ACHN (cell line): ENCODE measurements at places on chromosomes 1 and 21.

GRCh38 chr1:103218369-103218768 lies 110.0 kb upstream of the COL11A1 start:
- no peak for DNase-seq

- no peak for DNase-seq
These were observed 150.0 kb downstream of the RASAL2 start for GRCh38 chr1:178243890-178244289.

DNA sequence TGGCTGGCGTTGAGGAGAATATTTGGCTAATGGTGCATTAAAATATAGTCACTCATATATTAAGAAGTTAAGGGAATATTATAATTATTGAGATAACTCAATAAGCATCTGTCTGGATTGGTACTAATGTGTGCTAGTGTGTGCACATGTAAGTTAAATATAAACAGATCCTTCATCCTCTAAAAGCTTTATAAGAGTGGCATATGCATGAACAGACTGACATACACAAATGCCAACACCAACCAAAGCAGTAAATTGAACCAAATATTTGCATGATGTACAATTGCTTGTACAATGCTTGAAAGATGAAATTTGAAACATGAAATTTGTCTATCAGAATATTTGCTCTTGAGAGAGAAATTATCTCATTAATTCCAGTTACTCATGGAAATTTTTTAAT lies 344.9 kb downstream of the ADGRL2 start:
- no peak for DNase-seq

- no peak for DNase-seq
These were observed 370.5 kb upstream of the PBX1 start for GRCh38 chr1:164188497-164188896.

DNA sequence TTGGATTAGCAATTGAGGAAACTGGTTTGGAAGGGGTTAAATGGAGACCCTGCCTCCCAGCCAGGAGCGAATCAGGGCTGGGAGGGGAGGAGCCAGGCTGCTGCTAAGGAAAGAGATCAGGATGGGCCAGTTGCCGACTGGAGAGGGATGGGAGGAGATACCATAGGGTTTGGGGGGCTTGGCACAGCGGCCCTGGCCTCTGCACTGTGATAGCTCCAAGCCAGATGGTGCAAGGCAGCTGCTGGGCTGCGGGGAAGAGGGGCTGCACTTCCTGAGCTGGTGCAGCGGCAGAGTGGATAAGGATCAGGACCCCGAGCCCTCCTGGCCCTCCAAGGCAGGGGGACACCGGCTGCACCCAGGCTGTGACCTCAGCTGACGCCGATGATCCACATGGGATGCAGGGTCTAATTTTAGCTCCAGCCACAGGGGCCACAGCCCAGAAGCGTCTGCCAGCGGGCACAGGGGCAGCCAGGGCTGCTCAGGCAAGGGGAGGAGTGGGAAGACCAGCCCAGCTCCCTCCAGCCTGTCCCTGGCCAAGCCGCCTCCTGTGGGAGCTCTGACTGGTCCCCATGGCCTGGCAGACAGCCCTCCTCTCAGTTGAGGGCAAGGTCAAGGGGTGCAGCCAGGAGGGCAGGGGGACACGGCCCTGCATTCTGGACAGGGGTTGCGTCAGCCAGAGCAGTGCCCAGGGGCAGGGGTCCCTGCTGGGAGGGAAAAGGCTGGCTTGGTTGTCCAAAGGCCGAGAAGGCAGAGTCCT lies at the start of gene EXTL1:
EXTL1 (plus strand) TSS at position 129 of the 757 bp plus-strand sequence. CDS start 872 bp downstream, outside the sequence.
- peak; percentile 22 for DNase-seq

GRCh38 chr1:46717654-46718053 lies 1.3 kb downstream of the EFCAB14 start:
- no peak for DNase-seq

- no peak for DNase-seq
These were observed 480.2 kb downstream of the COL11A1 start for GRCh38 chr1:102628109-102628613.

DNA sequence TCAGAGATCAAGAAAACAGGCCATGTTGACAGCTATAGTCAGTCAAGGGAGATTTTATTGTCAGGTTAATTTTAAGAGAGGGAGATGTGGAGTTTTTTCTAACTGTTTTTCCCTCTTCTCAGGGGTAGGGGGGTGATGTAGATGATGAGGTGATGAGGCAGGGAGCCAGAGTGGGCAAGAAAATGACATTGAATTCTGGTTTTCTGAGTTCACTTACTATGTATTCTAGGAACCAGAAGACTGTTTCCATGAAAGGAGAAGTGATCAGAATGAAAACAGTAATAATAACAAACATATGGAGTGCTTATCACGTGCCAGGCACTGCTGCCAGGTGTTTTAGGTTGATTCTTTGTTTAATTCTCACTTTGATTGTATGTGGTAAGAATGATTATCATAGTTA lies 40.2 kb downstream of the CASQ2 start:
- no peak for DNase-seq

GRCh38 chr1:171127501-171127900 lies 36.8 kb downstream of the FMO3 start:
- DNase-seq: no peak

DNA sequence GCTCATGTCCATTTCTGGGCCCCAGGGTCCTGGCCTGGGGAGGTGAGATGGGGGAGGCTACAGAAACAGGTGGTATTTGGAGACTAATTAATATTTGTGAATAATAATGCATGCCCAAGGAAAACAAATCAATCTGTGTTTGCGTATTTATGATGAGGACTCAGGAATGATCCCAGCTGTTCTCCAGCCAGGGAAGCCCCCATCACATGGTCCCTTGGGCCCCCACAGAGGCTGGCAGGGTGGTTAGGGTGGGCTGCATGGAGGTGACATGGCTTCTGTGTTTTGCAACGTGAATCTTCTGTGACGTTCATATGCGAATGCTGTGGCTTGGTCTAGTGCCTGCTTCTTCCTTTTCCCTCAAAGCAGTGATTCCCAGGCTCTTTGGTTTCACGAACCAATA lies 10.5 kb downstream of the PTPRF start:
- DNase-seq: no peak

DNA sequence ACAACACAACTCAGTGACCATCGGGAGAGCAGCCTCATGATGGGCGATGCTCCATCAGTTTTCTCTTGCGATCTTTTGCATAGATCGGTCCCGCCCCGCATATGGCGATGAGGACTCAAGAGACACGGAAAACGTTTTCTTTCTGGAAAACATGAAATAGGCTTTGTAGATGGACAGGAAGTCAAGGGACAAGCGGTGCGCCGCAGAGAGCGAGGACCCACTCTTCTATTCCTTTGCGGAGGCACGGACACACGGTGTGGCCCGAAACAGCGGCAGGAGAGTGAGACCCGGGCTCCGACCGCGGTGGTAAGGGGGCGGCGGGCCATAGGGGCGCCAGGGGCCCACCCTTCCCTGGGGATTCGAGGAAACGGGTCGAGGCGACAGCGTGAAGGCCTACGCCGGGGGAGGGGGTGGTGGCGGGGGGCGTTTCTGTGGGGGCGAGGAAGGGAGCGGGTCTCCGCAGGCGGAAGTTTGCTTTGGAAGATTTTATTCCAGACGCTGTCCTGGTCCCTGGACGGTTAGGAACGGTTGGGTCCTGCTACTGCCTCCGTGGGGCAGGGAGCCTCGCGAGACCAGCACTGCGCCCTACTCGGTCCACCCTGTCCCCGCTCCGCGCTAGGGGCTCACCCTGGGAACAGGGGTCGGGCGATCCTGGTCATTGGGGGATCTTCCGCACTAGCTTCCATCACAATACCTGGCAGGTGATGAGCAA lies 796 bp upstream of the TDRKH start:
- peak; percentile 65 for DNase-seq

DNA sequence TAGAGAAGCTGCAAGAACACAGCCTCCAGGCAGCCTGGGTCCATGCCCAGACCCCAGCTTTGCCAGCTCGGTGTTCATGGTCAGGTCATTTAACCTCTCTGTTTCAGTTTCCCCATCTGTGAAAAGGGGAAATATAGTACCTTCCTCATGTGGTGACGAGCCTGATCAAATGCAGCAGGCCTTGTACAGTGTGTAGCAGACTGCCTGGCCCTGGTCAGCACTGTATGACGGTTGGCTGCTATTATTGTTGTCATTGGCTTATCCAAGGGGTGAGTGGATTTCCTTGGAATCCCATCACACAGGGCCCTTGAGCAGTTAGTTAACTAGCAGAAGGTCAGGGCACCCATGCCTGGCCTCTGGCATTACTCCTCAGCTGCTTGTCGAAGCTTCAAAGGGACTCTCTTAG lies 6.6 kb upstream of the TMEM51 start:
- no peak for DNase-seq

- DNase-seq: no peak
These were observed 28.9 kb upstream of the LAPTM5 start for GRCh38 chr1:30786264-30786991.

GRCh38 chr1:233005156-233005555 lies 54.7 kb downstream of the NTPCR start:
- DNase-seq: no peak

GRCh38 chr1:202208351-202208857 lies 14.8 kb downstream of the LGR6 start:
- no peak for DNase-seq

DNA sequence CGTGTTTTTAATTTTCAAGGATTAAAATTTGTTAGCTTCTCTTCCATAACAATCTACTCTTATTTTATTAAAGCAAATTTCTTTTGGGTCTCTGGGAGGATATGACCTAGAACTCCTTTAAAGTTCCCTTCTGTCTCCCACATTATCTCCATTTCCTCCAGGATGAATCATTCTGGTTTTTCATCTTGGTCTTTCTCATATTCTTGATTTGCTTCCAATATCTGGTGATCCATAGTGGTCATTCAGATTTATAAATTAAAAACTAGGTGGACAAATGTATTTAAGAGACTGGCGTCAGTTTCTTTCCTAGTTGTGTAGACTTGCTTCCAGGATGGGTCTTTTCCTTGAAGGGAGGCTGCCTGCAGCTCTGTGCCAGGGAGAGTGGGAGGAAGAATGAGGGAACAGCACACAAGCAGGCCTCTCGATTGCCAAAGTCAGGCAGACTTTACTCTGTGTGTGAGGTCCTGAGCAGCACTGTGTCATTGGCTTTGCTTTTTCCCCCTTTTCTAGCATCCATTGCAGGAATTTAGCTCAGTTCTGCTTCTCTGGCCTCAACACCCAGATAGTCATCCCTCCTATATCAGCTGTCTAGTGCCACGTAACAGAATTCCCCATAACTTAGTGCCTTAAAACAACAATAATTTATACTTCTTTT lies 48.1 kb upstream of the FOXO6 start:
- no peak for DNase-seq

DNA sequence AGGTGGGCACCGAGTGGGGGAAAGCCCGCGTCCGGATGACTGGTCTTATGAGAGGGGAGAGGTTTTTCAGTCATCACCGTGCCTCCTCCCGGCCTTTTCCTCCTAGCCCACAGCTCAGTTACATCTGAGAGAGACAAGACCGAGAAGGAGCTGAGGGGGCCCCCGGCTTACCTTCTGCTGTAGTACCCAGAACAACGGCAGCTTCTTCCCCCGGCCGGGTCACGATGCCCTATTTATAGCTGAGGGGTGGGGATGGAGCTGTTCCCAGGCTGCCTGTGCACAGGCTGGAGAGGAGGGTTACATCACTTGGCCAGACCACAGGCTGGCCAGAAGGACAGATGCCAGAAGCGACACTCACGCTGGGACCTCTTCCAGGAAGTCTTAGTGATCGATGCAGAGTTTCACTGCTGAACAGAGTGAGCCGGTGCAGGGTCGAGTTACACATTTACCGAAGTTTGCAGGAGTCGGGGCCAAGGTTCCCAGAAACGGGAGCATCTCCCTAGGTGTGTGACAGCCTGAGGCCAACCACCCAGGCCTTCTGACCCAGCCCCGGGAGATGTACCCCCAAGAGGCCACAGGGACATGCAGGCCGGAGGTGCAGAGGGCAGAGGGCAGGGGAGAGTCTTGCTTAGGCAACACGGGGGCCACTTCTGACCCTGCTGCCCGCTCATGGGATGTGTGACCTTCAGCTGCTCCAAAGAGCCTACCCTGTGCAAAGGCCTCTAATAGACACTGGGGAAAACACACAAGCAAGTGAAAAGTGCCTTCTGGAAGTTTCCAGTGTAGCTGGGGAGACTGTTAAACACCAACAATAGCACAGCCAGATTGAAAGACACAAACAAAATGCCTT lies at the start of gene AGT:
AGT (minus strand) TSS at position 208 of the 850 bp plus-strand sequence. CDS start 3,299 bp downstream, outside the sequence.
- peak; percentile 63 for DNase-seq

DNA sequence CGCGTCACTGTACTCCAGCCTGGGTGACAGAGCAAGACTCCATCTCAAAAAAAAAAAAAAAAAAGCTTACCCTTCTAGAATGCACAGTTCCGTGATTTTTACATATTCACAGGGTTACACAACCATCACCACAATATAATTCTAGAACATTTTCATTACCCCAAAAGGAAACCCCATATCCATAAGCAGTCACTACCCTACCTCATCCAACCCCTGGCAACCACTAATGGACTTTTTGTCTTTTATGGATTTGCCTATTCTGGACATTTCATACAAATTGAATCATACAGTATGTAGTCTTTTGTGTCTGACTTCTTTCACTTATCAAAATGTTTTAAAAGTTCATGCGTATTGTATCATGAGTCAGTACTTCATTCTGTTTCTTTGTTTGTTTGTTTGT lies 22.8 kb downstream of the SYF2 start:
- DNase-seq: no peak

DNA sequence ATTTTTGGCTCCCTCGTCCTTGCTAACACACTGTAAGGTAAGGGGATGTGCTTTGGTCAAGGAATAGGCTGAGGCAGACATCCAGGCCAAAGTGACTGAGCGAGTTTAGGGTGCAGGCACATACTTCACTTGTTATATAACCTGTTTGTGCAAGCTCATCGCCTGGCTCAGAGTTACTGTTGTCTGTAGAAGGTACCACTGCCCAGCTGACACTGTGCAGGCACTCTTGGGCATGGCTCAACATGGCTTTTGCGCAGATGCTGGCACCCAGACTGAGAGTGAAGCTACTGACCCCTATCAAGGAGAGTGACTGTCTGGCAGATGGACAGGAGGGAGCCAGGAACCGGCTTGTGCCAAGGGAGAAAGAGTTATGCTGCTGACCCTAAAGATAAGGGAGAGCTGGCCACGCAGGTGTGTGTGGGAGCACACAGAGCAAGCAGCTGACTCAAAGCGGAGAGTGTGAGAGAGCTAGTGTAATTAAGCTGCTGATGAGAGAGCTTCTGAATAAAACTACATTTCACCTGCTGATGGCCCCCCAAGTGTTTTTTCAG lies 307.3 kb upstream of the USP24 start:
- DNase-seq: no peak
